ENCODE measurements at places on chromosomes 7 and 10.

DNA sequence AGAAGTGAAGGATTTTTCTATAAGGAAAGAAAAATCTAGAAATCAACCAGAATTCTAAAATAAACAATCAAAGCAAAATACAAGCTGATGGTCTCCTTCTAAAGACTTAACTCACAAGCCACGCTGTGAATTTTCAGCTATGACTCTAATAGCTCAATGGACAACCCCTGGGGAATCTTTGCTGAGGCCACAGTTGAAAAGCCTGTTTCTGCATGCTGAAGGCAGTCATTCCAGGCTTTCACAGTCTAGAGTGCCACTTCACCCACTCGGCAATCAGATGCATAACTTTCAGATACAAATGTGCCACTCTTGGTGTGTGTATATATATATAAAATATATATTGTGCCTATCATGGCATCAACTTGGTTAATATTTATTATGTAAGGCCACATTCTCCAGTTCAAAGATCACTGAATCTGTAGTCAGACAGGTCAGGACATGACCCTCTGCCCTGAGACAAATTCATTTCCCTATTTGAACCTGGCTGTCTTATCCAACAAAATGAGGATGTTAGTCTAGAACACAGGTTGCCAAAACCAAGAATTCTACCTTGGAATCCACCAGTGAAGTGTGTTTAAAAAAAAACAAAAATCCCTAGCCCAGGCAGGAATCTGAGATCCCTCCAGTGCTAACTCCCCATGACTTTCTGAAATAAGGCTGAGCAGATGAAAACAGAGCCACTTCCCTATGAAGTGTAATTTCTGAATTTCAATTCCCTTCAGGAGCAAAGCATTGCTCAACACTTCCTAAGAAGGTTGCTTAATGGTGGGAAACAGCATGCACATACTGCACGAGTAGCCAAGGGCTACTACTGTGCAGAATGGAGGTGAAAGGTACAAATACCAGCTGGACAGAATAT is 9.9 kb downstream of the LIPA start:
- no peak for DNase-seq

- DNase-seq: no peak
Observed at GRCh38 chr7:152924238-152924637, 164.7 kb downstream of the ACTR3B start.

GRCh38 chr10:88949912-88950837 is 2.4 kb downstream of the ACTA2 start:
- peak; percentile 42 for DNase-seq

- DNase-seq: no peak
Observed at GRCh38 chr7:118793582-118793981, 569.1 kb downstream of the ANKRD7 start.

DNA sequence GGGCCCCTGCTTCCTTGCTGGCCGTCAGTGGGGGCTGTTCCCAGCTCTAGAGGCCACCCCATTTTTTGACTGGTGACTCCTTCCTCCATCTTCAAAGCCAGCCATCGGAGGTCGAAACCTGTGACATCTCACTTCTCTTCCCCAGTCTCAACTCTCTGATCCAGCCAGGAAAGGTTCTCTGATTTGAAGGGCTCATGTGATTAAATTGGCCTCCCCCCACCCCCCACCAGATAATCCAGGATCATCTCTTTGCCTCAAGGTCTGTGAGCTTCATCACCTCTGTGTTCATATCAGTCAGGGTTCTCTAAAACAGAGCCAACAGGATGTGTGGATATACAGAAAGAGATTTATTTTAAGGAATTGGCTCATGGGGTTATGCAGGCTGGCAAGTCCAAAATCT is 5.6 kb upstream of the RAMP3 start:
- DNase-seq: no peak

- peak; percentile 11 for DNase-seq
Observed at GRCh38 chr10:27019827-27020226, 80.5 kb downstream of the ANKRD26 start.

DNA sequence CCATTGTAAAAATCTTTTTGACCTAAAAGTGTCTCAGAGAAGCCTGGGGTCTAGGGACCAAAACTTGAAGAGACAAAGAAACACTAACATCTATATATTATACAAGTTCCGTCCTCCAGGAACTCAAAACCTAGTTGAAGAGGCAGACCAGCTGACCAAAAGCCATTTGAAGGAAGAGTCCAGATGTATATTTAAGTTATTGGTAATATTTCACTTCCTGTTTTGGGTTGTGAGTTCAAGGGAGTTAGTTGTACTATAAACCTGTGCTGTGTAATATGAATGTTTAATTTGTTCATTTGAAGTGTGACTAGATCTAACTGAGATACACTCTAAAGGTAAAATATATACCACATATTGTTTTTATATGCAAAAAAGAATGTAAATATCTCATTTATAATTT is 45.0 kb downstream of the CDK1 start:
- DNase-seq: no peak

GRCh38 chr10:11401264-11402235 is 209.9 kb downstream of the USP6NL start:
- DNase-seq: no peak

DNA sequence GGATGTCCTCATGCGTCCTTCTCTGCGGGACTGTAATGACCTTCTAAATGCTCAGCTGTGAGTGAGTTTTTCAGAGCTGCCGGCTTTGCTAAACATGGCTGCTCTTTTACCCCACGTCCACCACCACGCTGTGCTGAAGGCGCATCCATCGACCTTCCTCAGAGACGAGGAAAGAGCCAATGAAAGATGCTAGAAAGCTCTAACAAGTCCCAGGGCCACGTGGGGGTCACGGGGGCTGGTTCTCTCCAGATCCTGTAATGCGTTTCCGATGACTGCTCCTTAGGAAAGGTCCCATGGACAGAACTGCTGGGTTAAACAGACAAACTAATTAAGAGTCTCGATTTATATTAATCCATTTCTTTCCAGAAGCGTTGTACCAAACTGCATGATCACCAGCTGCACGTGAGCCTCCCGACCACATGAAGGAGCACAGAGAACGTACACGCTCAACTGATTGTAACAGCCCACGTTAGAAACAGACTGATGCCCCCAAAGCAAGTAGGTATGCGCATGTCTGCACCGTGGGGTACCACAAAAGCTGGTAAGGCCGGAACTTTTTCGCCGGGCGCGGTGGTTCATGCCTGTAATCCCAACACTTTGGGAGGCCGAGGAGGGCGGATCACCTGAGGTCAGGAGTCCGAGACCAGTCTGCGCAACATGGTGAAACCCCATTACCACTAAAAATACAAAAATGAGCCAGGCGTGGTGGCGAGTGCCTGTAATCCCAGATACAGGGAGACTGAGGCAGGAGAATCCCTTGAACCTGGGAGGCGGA is 109.6 kb downstream of the TCERG1L start:
- no peak for DNase-seq

GRCh38 chr10:34646331-34646730 is 168.8 kb downstream of the PARD3 start:
- no peak for DNase-seq

- DNase-seq: peak; percentile 45
Observed at GRCh38 chr10:43409385-43410109, 561 bp upstream of the HNRNPF start.

- no peak for DNase-seq
Observed at GRCh38 chr7:27697861-27698430, 35.3 kb upstream of the HIBADH start.

- DNase-seq: peak; percentile 24
Observed at GRCh38 chr10:22369434-22370072, 24.3 kb downstream of the SPAG6 start.

GRCh38 chr7:2896131-2896530 is 52.0 kb upstream of the GNA12 start:
- no peak for DNase-seq

- no peak for DNase-seq
Observed at GRCh38 chr7:37251222-37251621, 197.4 kb downstream of the ELMO1 start.

DNA sequence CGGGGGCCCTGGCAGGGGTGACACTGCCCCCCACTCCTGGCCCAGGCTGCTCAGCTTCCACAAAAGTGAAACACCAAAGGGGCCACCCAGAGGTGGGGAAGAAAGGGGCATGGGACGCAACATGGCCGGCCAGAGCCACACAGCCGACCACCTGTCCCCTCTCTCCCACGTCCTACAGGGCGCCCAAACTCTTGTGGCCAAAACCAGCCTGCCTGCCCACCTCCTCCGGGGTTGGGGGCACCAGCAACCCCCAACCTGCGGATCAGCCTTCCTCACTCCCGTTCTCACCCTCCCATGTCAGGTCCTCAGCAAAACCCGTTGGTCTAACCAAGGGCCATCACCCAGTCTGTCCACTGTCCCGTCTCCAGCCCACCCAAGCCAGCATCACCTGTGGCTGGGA is 79.5 kb upstream of the DNAAF5 start:
- no peak for DNase-seq

DNA sequence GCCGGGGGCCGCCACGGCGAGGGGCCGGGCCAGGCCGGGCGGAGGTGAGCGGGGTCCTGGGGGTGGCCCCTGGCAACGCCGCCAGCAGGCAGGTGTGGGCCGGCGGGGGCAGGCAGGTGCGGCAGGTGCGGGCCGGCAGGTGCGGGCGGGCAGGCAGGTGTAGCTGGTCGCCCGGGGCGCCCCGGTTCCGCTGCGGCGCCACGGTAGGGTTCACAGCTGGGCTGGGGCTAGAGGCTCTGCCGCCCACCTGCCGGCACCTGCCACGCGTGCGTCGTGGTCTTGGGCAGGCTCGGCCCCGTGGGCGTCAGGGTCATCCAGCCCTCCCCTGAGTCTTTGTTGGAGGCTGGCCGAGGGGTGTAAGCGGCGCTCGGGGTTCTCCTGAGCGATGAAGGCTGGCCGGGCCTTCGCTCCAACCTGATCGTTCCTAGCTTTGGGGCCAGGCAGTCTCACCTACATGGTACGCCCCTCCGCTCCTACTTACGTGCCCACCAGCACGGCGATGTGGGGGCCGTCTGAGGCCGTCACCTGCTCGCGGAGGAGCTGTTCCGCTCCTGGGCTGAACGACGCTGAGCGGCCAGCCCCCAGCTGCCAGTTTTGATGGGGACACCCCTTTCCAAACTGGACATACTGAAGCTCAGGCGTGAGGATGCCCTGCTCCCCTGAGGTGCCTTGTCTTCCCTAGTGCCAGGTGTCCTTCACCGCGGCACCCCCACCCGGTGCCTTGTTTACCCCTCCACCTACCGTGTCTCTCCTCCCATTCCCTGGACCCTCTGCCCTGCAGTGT is 493 bp downstream of the ZMIZ2 start:
- no peak for DNase-seq

GRCh38 chr10:59718257-59718656 is 8.6 kb upstream of the SLC16A9 start:
- no peak for DNase-seq

- no peak for DNase-seq
Observed at GRCh38 chr7:137658190-137658900, 188.4 kb downstream of the DGKI start.

DNA sequence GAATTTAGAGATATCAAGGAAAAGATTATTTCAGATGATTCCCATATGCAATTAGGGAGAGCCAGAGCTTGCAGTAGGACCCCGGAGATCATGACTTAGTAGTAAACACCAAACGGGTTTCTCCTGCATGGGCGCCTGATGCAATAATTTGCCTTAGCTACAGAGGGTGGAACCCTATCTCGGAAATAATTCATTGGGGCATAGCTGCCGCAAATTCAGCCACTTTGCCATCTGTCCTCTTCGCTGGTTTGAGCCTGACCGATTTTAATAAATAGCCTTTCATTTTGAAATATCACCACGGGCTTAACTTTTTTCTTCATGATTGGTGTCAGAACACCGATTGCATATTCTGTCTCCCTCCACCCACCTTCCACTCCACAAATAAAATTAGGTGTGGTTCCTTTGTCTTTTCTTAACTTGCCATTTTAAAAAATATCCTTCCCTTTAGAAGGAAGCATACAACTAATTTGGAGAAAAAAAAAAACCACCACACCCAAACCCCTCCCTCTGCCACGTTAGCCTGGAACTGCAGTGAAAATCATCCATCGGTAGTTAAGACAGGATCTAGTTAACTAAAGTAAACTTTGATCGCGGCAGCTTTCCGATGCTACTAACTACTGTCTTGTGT is 1.4 kb downstream of the GARS1 start:
- DNase-seq: peak; percentile 61

DNA sequence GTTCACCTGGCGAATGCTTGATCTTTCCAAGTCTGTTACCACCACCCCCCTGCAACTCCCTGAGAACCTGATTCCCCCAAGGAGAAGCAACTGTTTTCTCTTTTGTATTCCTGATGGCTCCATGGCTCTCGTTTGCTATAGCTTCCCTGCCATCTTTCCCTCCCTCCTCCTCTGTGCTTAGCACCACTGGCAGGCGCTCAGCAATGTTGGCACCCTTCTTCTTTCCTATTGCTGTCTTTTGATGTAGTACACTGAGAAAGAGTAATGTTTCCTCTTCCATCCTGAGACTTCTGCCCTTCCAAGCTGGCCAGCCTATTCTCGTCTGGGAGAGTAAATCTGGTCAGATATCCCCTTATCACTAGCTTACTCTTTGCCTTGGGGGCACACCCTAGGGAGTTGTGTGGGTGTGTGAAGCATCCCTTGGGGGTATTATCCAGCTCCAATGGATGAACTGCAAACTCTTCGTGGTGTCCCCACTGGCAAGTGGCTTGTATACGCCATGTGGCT is 74.0 kb downstream of the BMPER start:
- DNase-seq: no peak

DNA sequence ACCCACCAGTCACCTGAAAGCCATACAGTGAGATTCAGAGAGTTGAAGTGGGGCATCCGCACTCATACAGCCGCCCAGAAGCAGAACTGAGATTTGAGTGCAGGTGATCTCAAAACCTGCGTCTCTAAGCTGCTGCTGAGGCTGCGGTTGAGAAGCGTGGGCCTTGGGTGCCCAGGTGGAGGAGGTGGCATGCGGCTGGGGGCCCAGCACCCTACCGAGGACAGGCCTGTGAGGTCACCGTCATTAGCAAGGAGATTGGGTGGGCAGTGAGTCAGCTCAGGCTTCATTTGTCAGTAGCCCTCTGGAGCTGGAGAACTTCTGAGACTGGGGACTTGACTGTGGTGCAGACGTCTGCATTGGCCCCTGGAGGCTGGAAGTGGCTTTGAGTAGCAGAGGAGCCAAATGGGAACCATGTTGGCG is 29.8 kb downstream of the ZMIZ1 start:
- DNase-seq: peak; percentile 79

DNA sequence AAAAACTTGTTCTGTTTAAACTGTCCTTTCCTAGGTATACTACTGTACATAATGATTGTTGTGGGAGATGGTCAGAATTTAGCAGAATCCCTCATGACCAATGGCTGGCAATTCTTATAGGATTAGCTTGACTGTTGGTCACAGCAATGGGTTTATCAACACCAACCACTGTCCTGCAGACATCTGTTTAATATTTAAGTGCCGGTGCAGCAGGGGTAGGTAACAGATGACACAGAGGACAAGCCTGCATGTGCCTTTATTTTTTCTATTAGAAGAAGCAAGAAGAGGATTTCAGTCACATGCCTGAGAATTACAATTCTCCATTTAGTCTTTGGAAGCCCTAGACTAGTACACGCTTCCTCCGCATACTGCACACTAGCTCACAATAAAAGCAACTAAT is 48.4 kb downstream of the CCDC6 start:
- DNase-seq: peak; percentile 14

GRCh38 chr10:112533916-112534315 is 86.9 kb downstream of the VTI1A start:
- no peak for DNase-seq
